Activated naive CD8-positive, alpha-beta T cell treated with anti-CD3 and anti-CD28 coated beads for 36 hours (primary cell): ENCODE measurements at places on chromosomes 6 and 20.

- no peaks in the 10 kb centered on the region for H3K36me3 ChIP-seq
- H3K4me3 ChIP-seq: no peak overlapping the region
Observed at GRCh38 chr20:14264869-14265268, 72.5 kb downstream of the FLRT3 start.

DNA sequence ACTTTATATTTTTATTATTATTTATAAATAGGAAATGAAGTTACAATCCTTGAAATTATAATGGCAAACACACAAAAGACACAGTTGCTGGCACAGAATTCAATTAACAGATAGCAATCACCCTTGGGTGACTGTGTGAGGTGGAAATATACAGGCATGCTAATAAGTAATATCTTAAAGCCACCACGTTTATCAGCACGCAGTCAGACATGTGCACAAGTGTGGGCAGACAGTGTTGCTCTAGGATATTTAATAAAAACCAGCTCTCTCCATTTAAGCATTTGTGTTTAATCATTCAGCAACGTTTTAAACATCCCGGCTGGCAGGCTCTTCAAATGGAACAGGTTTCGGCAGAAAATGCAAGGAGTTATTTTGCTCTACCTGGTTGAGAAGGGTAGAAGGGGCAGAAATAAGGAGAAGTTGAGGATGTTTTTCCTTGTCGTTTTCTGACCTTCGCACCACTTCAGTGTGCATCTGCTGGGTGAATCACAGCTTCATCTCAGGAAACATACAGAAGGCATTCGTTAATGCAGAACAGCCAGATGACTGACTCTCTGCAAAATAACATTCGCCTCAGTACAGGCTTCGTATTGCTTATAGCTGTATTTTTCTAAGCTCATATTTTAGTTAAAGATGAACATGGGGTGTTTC is 585.1 kb downstream of the QKI start:
- no peak overlapping the region for H3K27ac ChIP-seq
- H3K4me3 ChIP-seq: no peak overlapping the region
- H3K36me3 ChIP-seq: no peaks in the 10 kb centered on the region
- no peak for DNase-seq
- peaks cover 18% of the 10 kb centered on the region for H3K27me3 ChIP-seq
- H3K4me1 ChIP-seq: no peaks in the 10 kb centered on the region

DNA sequence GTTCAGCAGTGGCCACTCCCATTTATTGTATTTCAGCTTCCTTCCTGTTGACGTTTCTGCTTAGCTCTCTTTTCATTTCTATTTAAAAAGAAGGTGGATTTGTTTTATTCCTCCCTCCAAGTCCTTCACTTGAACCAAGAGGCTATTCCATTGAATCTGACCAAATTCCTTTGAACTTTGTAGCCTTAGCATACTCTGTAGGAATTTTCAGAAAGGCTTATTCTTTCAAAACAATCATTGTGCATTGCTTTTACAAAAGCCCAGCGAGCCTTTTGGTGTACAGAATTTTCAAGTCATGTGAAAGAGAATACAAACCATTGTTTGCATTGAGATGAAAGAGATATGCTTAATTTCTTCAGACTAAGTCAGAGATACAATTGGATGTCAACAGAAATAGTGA is 151.0 kb upstream of the INSM1 start:
- H3K27ac ChIP-seq: no peak overlapping the region
- no peaks in the 10 kb centered on the region for H3K36me3 ChIP-seq
- DNase-seq: no peak
- H3K4me3 ChIP-seq: no peak overlapping the region
- H3K4me1 ChIP-seq: no peaks in the 10 kb centered on the region

DNA sequence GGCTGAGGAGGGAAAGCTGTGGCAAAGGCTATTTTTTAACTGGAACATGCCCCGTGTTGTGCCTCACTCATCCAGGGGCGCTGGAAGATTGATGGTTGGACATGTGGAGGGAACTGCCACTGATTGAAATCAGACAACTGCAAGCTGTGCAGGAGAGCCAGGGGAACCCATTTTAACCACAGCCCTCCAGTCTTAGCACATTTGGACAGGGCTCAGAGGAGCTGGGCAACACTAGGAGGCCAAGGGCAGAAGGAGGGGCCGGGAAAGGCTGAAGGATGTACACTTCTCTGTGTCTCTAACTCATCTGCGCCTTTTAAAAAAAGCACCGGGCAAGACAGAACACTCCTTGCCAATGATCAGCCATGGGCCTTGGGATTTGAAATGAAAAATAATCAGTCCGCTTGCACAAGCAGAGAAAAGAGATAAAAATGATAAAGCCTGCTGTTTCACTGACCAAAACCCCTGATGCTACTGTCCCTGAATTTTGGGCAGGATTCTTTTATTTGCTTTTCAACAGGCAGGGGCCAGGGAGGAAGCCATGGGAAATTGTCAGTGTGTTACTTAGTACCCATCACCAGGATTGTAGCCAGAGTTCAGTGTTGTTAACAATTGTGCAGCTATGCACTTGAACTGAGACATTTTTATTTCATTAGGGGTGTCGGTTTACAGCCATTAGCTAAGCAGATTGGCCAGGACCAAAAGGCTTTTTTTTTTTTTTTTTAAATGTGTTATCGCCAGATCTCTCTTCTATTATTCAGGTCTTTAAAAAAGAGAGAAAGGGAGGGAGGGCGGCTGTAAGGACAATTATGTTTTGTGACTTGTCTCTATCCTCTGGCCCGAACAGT is 109.3 kb upstream of the EYA4 start:
- no peaks in the 10 kb centered on the region for H3K36me3 ChIP-seq
- no peaks in the 10 kb centered on the region for H3K4me1 ChIP-seq
- H3K27ac ChIP-seq: no peak overlapping the region
- no peaks in the 10 kb centered on the region for H3K27me3 ChIP-seq

DNA sequence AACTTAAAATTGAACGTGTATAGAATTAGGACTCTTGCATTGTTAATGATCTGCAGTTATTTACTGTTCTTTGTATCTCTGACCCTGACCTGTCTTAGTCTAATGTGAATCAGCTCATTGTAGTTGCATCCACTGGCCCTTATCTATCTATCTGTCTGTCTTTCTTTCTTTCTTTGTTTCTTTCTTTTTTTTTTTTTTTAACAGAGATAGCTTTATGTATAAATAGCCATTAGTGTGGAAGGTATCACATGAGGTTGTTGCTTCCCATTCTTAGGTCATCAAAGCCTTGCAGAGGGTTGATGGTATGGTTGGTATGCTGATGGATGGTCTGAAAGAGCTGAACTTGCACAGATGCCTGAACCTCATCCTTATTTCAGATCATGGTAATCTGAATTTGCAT is 59.9 kb downstream of the ENPP1 start:
- peaks cover 11% of the 10 kb centered on the region for H3K27me3 ChIP-seq
- H3K4me1 ChIP-seq: peaks cover 2% of the 10 kb centered on the region
- no peak overlapping the region for H3K27ac ChIP-seq
- H3K4me3 ChIP-seq: no peak overlapping the region
- no peak for DNase-seq

- H3K27ac ChIP-seq: no peak overlapping the region
- H3K36me3 ChIP-seq: peaks cover 3% of the 10 kb centered on the region
- H3K4me1 ChIP-seq: peaks cover 28% of the 10 kb centered on the region
- H3K4me3 ChIP-seq: no peak overlapping the region
- no peak for DNase-seq
- H3K27me3 ChIP-seq: no peaks in the 10 kb centered on the region
Observed at GRCh38 chr20:64266988-64267387, 11.4 kb downstream of the PCMTD2 start.

GRCh38 chr20:419556-420165 is 11.6 kb downstream of the RBCK1 start:
- H3K4me3 ChIP-seq: peak overlapping the region; percentile 14
- no peak for DNase-seq
- H3K4me1 ChIP-seq: peaks cover 14% of the 10 kb centered on the region
- no peaks in the 10 kb centered on the region for H3K27me3 ChIP-seq
- peaks cover 48% of the 10 kb centered on the region for H3K36me3 ChIP-seq

DNA sequence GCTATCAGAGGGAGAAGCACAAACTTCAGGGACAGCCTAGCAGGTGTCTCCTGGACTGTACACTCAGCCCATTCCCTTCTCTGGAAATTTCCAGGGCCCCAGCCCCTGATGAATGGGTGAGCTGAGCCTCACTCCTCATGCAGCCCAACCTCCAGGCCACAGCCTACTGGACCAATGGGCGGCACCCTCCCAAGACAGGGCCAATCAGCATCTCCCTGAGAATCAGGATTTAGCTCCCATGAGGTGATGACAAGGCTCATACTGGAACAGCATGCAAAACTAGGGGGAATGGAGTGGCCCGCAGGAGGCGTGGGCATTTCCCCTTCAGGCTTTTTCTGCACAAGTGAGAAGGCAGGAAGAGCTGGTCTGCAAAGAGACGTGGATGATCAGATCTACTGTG is 29.0 kb downstream of the NFATC2 start:
- peaks cover 73% of the 10 kb centered on the region for H3K36me3 ChIP-seq
- no peak overlapping the region for H3K4me3 ChIP-seq
- peaks cover 63% of the 10 kb centered on the region for H3K4me1 ChIP-seq
- no peaks in the 10 kb centered on the region for H3K27me3 ChIP-seq
- DNase-seq: no peak

DNA sequence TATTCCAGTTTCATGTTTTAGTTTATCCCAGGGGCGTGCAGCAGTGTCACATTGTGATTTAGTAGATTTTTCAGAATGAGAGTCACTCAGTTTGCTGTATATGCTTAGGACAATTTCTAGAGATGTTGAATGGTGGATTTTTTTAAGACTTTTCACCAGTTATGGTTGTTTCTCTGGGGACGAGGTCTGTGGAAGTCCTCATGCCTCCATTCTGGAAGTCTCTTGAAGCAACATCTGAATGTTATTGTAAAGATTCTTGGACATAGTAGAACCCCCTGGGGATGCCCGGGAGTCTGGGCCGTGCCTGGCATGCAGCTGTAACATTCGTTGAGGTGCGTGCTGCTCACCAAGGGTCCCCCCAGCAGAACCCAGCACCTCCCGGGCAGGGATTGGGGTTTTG is 341.5 kb downstream of the CDH4 start:
- no peaks in the 10 kb centered on the region for H3K4me1 ChIP-seq
- no peak for DNase-seq
- no peak overlapping the region for H3K27ac ChIP-seq
- H3K36me3 ChIP-seq: no peaks in the 10 kb centered on the region
- H3K4me3 ChIP-seq: no peak overlapping the region
- no peaks in the 10 kb centered on the region for H3K27me3 ChIP-seq

DNA sequence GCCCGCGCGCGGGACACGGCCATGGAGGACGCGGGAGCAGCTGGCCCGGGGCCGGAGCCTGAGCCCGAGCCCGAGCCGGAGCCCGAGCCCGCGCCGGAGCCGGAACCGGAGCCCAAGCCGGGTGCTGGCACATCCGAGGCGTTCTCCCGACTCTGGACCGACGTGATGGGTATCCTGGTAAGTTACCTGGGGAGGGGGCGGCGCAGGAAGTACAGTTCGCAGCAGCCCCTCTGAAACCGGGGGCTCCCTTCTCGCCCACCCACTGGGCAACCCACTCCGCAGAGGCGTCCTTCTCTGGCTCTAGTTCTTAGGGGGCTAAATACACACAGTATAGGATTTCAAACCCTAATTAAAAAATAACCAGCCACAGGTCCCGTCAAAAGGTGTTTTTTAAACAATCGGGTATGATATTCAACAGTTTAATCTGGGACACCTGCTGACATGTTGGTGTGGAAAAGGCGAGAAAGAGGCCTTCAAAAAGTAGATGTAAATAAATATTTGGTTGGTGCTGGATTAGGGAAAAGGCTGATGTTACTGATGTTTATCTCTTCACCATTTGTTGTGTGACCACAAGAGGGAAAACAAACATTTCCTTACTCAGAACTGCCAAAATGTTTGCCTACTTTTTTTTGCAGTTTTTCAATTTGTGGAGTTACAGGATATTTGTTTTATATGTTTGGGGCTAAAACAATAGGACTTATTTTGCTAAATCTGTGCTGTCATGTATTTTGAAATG is 577 bp downstream of the SASH1 start:
- peaks cover 7% of the 10 kb centered on the region for H3K4me1 ChIP-seq
- peaks cover 79% of the 10 kb centered on the region for H3K27me3 ChIP-seq
- H3K4me3 ChIP-seq: no peak overlapping the region
- H3K36me3 ChIP-seq: no peaks in the 10 kb centered on the region

- no peak for DNase-seq
- no peak overlapping the region for H3K27ac ChIP-seq
- H3K4me1 ChIP-seq: no peaks in the 10 kb centered on the region
Observed at GRCh38 chr6:46331461-46331860, 159.8 kb downstream of the RCAN2 start.

GRCh38 chr6:132892929-132893771 is 78.8 kb downstream of the RPS12 start:
- no peaks in the 10 kb centered on the region for H3K36me3 ChIP-seq
- no peak for DNase-seq
- H3K27me3 ChIP-seq: no peaks in the 10 kb centered on the region
- H3K27ac ChIP-seq: no peak overlapping the region
- no peak overlapping the region for H3K4me3 ChIP-seq

DNA sequence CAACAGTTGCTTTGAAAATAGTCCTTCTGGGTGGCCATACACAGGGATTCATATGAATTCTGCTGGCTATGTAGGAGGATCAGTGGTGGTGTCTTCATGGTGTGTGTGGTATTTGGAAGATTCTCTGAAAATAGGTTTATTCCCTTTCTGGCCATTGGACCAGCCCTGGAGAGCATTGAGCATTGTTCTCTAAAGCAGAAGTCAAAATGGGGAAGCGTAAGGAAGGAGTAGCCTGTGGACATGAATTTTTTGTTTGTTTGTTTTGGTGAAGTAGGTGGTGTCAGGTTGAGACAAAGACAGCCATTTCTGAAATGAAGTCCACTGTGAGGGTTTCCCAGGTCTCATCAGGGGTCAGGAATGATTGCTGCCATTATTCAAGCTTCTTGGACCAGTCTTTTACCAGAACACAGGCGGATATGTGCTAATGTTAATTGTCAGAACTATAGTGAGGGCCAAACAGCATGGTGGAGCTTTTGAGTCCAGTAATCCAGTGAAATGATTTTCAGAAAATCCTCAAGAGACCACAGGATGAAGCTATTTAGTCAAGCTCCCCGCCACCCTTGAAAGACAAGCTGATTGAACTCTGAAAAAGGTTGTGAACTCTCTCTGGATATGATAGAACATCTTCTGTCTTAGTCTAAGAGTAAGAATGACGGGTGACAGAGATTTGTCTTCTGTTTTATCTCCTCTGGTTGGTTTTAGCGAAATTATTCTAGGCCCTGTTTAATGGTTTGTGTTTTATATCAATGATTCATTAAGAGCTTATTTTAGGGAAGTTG is 60.0 kb downstream of the DNAH8 start:
- no peak overlapping the region for H3K27ac ChIP-seq
- no peak for DNase-seq
- no peaks in the 10 kb centered on the region for H3K36me3 ChIP-seq
- no peaks in the 10 kb centered on the region for H3K4me1 ChIP-seq
- H3K27me3 ChIP-seq: peaks cover 28% of the 10 kb centered on the region
- no peak overlapping the region for H3K4me3 ChIP-seq
